ENCODE measurements at places on chromosomes 4 and X.

DNA sequence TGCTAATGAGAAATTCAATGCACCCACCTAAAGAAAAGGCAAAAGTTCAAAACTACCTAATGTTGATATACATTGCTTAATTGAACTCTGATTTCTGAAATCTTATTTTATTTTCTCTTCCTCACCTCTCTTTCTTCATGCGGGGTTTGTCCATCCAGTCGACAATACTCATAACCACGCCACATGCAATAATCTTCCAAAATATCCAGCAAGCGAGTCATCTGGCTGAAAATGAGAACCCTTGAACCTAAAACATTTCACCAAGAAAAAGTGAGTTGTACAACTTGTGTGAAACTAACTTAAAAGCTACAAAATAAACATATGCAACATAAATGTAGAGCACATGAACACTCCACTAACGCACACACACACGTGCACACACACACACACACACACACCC lies 26.7 kb downstream of the SMARCA1 start:
- no peak for DNase-seq

DNA sequence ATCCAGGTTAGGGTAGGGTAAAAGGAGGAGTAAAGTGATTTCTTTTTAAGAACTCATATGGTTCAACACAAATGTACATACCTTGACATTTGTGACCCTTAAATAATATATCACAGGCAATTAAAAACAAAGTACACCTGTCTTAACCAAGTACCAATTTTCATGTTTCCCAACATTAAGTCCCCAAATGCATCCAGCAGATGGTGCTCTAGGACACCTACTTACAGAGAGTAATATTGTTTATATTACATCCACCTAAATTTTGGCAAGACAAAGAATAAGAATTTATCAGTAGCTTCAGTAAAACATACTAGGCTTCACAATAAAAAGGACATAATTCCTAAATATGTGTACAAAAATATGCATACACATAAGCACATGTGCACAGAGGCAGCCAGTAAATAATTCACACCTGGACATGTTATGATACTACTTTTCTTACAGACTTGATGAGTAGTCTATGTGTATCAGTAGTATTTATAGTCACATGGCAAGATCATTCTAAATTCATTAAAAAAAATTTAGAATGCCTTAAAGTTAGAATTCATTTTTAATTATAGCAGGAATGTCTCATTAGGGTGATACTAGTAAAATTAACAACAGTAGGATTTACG lies 219.7 kb downstream of the DCLK2 start:
- DNase-seq, result no peak

- no peak for DNase-seq
Observed at GRCh38 chr4:161658676-161659075, 505.1 kb downstream of the FSTL5 start.

GRCh38 chr4:66688674-66689073 lies 856.6 kb downstream of the CENPC start:
- no peak for DNase-seq

DNA sequence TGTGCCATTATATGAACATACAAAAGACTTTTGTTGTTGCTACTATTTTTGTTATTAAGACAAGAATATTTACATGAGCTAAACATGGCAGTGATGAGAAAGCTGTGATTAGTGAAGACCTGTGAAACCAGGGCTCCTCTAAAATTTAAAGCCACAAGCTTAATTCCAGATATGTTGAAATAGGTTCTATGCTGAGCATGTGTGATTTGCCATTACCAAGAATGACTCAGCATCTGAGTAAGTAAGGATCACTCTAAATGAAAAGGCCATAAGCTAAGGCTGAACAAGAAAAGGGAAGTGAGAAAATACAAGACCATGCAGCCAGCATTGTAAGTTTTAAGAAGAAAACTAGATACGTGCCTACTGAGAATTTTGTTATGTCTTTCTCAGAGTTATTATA lies 75.9 kb upstream of the CAMK2D start:
- no peak for DNase-seq

GRCh38 chrX:17161991-17162390 lies 213.0 kb upstream of the NHS start:
- DNase-seq, result no peak

GRCh38 chrX:41449615-41450014 lies 2.5 kb downstream of the NYX start:
- no peak for DNase-seq

DNA sequence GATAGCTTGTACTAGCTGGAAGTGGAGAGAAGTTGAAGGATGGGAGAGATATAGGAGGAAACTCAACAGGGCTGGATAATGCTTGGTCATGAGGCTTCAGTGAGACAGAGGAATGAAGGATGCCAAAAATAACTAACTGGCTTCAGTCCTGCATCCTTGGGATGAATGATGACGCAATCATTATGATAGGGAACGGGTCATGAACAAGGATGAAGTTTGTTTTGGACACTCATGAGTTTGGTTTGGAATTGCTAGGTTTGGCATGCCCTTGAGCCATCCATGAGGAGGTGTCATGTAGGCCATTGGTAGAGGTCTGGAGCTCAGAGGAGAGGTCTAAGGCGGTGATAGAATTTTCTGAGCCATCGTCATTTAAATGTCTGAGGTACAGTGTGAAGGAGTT lies 160.0 kb upstream of the NHS start:
- no peak for DNase-seq

DNA sequence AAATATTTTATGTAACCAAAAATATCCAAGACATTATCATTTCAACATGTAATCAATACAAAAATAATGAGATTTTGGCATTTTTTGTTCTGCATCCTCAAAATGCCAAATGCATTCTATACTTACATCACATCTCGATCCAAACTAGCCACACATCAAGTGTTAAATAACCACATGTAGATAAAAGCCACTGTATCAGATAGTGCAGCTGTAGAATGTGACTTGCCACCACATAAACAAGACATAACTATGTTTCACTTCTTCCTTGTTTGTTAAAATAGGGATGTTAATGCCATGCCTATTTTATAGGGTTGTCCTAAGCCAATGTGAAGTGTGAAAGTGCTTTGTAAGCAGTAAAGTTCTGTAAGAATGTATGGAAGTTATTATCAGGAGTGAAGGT lies 20.9 kb downstream of the INTS6L start:
- no peak for DNase-seq

DNA sequence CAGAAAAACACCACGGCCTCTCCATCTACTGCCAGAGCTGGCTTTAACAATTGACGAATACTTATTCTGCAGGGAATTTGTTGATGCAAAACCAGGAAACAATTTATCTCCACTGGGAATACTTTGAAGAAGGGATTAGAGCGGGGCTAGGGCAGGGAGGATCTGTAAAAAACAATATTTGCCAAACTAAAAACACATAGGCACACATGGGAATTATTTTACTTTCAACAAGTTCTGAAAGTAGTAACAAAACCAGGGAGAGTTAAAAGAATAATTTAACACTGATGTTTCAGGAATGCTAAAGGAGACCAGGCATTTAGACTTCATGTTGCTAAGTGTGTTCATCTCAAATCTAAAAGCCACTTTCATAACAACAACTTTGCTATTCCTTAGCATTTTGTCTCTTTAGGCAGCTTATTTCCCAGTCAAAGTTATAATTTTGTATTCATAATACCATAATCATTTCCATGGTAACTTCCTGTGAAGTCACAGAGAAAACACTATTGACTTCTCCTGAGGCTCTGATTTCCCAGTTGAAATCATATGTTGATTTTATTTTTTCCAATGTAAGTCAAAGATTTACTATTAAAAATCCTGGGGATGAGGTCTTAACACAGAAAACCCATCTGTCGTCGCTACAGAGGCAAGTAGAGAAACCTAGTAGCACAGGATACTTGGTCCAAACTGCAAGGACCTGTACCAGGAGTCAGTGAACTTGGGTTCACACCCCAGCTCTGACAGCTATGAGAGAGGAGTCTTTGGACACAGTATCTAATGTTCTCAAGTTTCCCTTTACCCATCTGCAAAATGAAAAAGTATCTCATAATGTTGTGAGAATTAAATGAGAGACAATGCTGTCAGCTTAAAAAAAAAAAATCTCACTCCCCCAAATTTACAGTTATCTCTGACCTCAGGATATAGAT lies 69.3 kb downstream of the SH3RF1 start:
- no peak for DNase-seq

DNA sequence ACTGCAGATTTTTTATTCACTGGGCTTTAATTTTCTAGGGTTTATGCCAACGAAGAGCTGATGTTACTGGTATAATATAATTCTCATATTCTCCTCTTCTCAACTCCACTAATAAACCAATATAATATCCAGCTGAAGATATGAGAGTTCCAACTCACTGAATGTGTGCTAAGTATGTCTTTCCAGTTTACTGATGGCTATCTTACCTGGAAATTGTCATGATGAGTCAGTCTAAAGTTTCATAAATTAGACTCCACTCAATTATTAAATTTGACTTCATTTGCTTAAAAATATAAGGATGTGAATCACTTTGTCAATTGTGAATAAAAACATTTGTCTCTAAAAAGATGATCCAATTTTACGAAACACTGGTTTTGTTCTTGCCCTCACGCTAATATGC lies 28.4 kb downstream of the STBD1 start:
- DNase-seq, result no peak

GRCh38 chr4:26081795-26082498 lies 167.9 kb downstream of the SMIM20 start:
- no peak for DNase-seq

- DNase-seq, result no peak
Observed at GRCh38 chrX:51893931-51894696, 691 bp downstream of the MAGED1 start.

DNA sequence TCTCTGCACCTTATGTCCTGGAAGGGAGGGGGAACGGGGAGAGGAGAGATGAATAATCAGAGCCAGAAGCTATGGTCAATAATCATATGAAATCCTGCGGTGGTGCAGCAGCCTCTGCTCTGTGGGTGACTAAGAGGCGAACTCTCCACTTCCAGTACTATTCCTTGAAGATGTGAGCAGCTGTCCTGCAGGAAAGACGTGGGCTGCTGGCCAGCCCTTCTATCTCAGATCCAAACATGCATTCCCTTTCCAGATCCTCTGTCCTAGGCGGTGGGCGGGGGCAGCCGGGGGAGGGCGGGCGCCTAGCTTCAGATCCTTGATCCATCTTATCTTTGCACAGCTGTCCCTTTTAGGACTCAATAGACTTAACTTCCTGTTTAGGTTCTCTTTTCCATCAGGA lies 34.5 kb downstream of the SPINK2 start:
- no peak for DNase-seq

DNA sequence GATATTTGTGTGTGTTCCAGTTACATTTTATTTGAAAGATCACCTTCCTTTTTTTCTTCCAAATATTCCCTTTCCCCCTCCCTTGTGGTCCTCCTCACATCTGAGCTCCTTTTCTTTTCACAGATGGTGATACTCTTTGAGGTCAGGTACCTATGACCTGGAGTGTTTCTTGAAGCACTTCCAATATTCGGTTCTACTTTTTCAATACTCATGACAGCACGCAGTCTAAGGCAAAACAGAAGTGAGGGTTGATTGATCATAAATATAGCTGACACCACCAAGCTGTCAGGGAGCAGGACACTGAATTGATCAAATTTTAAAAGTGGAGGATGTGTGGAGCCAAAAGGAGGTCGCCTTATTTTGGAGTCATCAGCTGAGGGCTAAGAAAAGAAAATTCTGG lies 334.4 kb upstream of the MAGEB2 start:
- DNase-seq, result no peak

- DNase-seq, result no peak
Observed at GRCh38 chrX:107440187-107440586, 9.3 kb upstream of the FRMPD3 start.

DNA sequence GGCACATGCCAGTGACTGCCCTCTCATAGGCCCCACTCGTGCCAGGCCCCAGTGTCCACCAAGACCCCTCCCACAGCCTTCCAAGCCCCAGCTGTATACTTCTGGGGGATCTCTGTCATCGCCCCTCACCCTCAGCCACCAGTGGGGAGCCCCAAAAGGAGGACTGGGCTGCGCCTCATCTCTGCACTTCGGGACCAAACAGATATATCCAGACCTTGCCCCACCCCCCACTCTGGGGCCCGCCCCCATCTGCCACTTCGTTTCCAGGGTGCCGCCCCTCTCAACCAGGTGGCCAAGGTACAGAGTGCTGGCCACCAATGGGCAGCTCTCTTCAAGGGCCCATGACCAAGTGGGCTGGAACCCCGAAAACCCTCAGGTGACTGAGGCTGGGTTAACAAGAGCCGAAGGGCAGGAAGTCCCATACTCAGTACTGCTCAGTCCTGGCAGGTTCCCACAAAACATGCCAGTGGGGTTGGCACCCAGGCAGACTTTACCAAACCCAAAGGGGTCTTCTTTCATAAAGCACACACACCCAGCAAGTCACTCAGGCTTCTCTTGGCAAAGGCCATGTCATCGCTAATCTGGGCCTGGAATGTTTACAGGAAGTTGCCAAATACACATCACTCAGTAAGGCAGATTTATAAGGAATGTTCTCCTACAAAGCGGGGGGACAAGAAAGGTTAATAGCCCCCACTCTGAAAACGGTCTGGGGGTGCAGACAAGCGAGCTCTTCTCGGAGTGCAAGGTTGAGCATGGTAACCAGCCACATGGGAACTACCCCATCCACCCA lies 4.4 kb downstream of the ZFYVE28 start:
- peak; percentile 76 for DNase-seq

- DNase-seq, result no peak
Observed at GRCh38 chrX:133745349-133745748, 240.0 kb downstream of the GPC3 start.

DNA sequence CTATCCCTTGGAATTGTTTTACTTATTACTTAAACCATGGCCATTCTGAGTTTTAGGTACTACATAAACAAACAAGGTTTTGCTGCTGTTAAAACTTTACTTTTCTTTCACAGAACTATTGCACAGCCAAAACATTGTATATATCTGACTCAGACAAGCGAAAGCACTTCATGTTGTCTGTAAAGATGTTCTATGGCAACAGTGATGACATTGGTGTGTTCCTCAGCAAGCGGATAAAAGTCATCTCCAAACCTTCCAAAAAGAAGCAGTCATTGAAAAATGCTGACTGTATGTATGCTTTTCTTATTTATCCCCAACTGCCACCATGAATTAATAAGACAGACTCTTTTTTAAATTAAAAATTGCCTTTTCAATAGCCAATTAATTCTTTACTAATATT lies 69.8 kb downstream of the CCKAR start:
- DNase-seq, result no peak
